ENCODE measurements at places on chromosomes 6 and 20. TPM values are rescaled to one million over a fixed set of nuclear protein-coding genes. Genes with fewer than 3 reads are reported as not detected.

KCNS1 gene
- 0.21 TPM for total RNA-seq

GTSF1L gene
- total RNA-seq, result not detected

TXLNB gene
- total RNA-seq, result 8.0 TPM

LRFN2 gene
- 0.11 TPM for total RNA-seq

SRC gene
- total RNA-seq, result 26.9 TPM

C6orf15 gene
- not detected for total RNA-seq

SNTA1 gene
- total RNA-seq, result 9.3 TPM

TUBB2B gene
- 55.6 TPM for total RNA-seq

PNLDC1 gene
- not detected for total RNA-seq

ARMH2 gene
- not detected for total RNA-seq

SRMS gene
- 0.48 TPM for total RNA-seq

PEX6 gene
- total RNA-seq, result 12.2 TPM

HDGFL1 gene
- total RNA-seq, result not detected

SAMD5 gene
- 45.9 TPM for total RNA-seq

FIG4 gene
- 24.5 TPM for total RNA-seq

ACTR5 gene
- total RNA-seq, result 6.2 TPM

COX7A2 gene
- total RNA-seq, result 137 TPM

RIPOR3 gene
- total RNA-seq, result 8.2 TPM

GSTA2 gene
- total RNA-seq, result not detected
